ENCODE measurements at places on chromosomes 2 and 18.

DNA sequence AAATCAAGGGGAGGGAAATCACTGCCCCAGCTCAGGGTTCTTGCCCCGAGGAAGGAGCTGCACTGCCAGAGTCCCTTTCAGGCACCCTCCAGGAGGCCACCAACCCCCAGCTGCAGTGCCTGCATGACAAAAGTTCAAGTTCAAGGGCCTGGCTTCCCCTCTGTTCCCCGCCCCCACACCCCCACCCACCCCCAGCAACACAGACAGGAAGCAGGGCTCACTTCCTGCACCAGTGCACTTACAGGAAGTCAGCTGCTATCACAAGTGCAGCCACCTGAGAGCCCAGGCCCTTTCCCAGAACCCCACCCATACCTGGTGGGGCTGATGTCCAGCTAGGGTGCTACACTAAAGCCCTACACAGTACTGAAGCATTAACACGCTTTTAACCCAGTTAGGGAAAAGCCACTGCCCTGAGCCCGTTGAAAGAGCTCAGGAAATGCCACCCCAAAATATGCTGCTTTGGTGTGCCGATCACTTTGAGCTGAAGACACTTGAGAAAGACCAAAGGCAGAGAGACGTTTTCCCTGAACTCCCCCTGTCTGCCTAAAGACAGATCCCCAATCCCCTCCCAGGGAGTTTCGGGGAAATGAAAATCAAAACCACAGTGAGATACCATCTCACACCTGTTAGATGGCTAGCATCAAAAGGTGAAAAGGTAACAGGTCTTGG, 109.9 kb upstream of the CAB39 start:
- DNase-seq, result no peak

GRCh38 chr2:55857766-55858165, 65.8 kb downstream of the EFEMP1 start:
- no peak for DNase-seq

DNA sequence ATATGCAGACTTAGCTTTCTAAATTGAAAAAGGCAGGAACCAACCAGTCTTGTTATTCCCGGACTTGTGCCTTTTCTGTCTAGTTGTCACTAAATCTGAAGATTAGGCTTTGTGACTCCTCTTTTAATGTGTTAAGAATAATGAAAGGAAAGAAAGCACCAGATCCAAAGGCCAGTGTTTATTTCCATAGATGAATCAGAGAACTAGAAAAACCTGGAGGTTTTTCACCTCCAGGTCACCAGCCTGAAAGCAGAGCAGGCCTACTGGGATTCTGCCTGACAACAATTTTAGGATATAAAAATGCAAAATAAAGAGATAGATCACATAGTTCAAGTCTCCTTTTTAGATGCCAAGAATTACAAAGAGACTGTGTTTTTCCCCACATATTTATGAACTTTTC, 160.4 kb downstream of the GULP1 start:
- DNase-seq, result peak; percentile 33

DNA sequence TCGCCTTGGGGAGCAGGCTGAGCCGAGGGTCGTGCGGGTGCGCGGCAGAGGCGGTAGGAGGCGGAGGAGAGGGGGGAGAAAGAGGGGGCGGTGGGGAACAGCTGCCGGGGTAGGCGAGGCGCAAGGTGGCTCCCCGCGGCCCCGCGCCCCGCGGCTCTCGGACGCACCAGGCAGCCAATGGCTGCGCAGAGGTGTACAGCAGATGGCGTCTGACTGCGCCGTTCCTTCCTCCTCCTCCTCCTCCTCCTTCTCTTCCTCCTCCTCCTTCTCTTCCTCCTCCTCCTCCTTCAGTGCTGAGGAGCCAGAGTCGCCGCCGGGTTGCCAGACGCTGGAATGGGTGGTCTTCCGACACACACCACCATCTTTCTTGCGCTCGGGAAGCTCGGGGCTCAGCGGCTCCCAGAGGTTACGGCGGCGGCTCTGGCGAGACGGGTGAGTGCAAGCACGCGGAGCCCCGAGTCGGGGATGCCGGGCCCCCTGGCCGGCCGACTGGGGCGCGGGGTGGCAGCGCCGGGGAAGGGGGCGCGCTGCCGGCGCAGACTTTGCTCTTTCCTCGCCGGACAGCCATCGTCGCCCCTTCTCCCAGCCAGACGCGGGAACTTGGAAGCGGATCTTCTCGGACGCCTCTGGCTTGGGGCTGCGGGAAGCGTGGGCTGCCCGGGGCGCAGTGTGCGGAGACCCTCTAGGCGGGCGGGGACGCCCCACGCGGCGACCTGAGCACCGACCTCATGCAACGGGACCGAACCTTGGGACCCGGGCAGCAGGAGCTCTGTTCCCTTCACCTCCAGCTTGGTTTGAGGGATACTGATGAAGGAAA, at the start of gene THSD7B:
Gene THSD7B (plus strand): TSS at position 290 of the 817 bp plus-strand sequence. CDS start 116,634 bp downstream, outside the sequence.
- DNase-seq, result no peak

GRCh38 chr2:95346231-95346737, 49.1 kb downstream of the KCNIP3 start:
- DNase-seq, result peak; percentile 54

DNA sequence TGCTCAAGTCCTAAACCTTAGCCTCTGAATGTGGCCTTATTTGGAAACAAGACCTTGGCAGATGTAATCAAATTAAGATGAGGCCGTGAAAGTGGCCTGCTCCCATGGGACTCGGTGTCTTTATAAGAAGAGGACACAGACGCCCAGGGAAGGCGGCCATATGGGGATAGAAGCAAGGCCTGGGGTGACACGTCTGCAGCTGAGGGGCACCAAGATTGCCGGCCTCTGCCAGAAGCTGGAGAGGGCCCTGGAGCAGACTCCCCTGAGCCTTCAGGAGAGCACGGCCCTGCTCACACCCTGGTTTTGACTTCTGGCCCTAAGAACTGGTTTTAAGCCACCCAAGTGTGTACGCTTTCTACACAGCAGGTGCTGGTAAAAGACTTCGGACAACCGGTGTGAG, 29.2 kb upstream of the SALL3 start:
- DNase-seq, result no peak

DNA sequence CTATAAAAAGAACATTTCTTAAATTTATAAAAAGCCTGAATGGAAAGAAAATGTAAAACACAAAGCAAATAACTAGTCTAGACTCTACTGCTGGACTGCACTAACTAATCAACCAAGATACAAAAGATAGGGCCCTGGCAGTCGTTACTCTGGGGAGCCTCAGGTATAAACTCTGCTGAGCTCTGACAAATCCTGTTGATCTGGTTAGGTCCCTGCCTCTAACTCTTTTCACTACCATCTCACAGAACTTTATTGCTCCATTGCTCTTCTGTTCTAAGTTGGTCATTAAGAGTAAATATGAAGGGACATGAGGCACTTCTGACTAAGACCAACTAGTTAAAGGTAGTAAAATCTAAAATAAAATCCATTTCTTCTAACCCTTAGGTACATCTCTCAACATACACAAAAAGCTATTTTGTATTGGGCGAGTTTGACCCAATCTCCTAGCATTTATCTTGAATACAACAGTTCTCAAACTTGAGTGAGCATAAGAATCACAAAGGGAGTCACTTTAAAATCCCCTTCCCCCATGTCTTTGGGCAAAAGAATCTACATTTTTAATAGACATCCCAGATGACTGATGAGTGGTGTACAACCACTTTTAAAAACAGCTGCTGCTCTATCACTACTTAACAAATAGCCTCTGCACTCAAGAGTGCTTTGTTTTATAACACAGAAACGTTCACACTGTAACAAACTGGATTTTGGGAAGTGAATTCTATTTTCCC, 2.5 kb downstream of the CHN1 start:
- DNase-seq, result no peak

DNA sequence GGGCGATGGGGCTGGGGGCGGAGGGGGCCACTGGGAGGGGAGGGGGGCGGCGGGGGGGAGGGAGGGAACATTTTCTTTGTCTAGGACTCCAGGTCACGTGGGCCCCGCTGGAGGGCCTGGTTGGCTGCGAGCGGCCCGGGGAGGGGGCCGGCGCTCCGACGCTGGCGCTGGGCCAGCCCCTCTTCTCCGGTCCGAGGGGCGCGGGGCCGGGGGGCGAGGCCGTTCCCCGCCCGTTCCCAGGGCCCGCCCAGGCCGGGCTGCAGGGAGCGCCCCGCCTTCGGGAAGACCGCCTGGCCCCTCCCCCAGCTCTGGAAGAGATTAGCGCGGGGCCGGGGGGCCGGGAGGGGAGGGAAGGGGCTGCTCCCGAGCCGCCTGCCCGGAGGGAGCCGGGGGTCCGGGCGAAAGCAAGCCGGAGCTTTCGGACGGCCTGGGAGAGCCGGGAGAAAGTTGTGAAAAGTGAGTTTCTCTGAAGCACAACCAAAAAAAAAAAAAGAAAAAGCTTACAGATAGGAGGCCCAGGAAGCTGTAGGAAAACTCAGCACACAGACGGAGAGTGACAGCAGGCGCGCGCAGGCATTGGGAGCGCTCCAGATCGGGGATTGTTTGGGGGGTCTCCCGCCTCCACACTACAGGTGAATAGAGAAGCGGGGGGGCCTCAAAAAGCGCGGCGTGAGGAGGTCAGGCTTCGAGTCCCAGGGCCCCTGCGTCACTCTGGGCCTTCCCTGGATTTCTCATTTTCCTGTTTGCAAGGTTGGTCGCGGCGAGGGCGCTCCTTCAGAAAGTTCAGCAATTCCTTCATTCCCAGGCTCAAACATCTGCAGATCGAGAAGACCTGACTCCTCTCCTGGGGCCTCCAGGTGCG, 84.1 kb upstream of the POMC start:
- peak; percentile 62 for DNase-seq

DNA sequence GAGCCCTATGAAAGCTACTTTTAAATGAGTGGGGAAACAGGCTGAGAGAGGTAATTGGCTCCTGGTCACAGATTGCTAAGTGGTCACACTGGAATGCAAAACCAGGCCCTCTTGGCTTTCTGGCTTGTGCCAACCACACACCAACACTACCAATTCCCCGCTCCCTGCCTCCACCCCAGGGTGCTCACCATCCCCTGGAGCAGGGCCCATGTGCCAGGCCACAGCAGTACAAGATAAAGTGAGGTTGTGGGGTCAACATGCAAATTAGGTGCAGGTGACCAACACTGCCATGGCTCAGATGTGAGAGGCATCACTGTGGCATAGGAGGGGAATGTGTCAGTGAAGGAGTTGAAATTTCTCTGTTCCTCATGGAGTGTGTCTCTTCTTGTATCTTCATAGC, 312.5 kb downstream of the MYCN start:
- DNase-seq, result no peak

DNA sequence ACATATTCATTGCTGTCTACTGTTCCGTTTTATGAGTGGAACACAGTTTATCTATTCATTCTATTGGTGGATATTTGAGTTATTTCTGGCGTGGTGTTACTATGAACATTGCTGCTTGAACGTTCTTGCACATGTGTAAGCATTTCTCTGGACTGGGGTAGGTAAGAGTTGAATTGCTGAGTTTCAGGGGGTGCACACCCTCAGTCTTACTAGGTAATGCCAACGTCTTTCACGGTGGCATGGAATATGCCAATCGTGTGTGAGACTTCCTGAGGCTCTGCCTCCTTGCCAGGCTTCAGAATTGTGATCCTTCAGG, 56.4 kb upstream of the TXNDC2 start:
- DNase-seq, result no peak

- no peak for DNase-seq
Observed at GRCh38 chr2:71609441-71609840, 156.1 kb downstream of the DYSF start.

DNA sequence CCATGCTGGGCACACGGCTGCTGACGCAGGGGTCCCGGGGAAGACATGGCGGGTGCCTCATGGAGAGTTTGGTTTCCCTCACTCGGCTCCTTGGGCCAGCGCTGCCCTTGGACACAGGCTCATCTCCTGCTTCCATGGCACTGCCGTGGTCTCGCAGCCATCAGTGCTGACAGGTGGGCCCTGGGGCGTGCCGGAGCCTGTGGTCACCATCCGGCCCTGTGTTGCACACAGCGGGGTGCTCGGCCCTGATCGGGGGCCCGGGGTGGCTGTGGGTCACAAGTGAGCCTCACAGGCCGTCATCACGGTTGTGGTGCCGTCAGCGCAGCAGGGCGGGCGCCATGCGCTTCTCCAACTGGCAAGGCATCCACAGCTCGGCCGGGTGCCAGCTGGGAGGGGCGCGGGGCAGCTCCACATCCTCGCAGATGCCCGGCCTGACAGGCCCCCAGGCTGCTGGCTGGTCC, 582 bp downstream of the RTP5 start:
- DNase-seq, result no peak

- DNase-seq, result peak; percentile 74
Observed at GRCh38 chr2:195531754-195532153, 125.3 kb upstream of the SLC39A10 start.

DNA sequence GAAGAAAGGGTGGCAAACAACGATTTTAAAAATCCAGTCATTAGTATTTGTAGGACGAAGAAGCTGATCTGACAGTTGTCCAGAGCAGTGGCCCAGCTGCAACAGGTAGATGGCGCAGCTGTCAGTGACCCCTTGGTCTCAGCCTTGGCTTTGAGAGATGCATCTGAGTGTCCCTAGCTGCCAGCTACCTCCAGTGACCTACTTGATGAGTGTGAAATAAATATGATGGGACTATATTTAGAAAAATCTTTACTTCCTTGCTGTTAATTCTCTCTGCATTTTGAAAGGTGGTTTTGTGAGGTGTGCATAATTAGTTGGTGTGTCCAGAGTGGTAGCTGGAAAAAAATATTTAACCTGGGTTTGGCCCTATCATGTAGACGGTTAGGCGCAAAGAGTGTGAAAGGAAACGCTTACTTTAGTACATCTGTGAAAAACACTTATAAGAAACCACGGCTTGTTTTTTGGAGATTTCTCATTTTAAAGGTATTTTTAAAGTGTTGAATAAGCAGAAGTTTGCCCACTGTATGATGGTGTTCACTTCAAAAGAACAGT, 963 bp downstream of the INPP1 start:
- DNase-seq, result no peak

DNA sequence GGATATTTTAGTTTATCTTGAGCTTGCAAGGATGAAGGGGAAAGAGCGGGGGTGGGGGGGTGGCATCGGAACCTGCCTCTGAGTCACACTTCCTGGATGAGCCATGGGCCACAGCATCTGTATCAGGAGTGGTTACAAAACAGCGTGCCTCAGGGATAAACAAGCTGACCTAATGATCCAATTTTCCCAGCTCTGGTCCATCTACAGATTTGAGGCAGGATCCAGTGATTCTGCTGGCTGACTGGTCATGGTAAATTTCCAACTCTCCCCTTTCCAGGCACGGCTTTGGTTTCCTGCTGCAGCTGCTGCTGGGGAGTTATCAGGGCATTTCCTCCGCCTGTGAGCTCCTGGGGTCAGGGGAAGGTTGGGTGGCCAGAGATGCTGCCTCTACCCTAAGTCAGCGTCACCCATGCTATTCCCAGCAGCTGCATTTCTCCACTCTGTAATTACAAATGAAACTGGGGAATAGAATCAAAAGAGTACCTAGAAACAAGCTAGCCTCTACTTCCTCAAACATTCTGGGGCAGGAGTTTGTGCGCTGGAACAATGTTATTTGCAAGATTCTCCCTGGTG, 4.7 kb upstream of the HPCAL1 start:
- DNase-seq, result peak; percentile 71

Data from astrocyte of the spinal cord (primary cell).